ENCODE measurements at places on chromosomes 12 and 14.

DNA sequence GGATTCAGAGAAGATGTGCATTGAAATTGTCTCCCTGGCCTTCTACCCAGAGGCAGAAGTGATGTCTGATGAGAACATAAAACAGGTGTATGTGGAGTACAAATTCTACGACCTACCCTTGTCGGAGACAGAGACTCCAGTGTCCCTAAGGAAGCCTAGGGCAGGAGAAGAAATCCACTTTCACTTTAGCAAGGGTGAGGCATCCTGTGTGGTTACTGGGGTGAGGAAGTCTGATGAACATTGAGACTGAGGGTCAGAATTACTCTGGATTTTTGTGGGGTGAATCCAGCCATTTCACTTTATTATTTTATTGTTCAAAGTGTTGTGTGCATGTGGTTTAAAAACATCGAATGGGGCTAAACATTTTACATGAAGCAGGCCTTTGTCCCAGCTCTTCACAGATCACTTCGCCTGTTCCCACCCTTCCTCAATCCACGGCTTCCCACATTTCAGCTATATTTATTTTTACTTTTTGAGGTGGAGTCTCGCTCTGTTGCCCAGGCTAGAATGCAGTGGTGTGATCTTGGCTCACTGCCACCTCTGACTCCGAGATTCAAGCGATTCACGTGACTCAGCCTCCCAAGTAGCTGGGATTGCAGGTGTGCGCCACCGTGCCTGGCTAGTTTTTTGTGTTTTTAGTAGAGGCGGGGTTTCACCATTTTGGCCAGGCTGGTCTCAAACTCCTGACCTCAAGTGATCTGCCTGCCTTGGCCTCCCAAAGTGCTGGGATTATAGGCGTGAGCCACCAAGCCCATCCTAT, 40.6 kb downstream of the SUPT16H start:
- DNase-seq, result no peak

- no peak for DNase-seq
Observed at GRCh38 chr12:71771069-71771468, 16.4 kb downstream of the RAB21 start.

- no peak for DNase-seq
Observed at GRCh38 chr12:107169200-107169599, 75.9 kb upstream of the CRY1 start.

DNA sequence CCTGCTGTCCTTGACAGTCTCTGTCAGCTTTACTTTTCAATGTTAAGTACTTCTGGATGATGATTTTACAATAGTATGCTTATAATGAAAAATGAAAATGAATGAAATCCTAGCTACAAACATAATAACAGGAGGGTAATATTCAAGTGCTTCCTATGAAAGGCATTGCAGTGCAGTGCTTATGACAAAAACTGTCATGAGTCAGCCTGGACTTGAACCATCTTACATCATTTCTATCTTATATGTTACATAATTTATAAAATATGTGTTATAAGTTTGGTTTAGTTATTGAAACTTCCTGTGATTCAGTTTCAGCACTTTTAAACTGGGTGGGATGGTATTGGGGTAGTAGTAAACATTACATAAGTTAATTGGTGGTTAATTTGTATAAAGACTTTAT, 451.7 kb downstream of the TMEM117 start:
- DNase-seq, result no peak

DNA sequence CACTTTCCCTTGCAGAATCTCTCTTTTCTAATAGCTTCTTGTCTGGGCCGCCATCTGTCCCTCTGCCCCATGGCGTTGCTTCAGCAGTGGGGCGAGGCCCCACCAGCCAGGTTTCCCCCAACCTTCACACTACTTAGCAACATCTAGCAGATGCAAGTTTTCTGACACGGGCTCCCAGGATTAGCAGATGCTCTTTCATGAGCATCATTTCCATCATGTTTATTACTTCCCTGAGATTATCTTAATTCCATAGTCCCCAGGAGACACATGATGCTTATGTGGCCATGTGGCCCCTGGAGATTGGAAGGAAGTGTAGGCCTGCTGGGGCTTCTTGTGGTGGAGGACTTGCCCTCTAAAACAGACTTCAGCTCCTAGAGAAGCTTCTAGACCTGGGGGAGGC, 102.0 kb upstream of the MYL2 start:
- DNase-seq, result no peak

DNA sequence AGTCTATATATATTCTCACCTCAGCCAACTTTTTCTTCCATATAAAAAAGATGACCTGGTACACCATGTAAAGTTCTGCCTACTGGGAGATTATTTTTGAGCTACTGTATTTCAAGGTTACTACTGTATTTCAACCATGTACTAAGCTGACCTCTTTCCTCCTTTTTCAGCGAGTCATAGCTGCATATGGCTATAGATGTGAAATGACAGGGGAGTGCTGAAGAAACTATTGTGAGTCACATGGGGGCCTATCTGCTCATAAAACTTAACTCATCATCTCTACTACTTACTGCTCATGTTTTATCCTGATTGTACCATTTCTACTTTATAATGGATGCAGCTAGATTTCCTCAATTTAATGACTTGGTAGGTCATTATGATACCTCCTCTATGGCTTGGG, 571.4 kb upstream of the ATP2B1 start:
- no peak for DNase-seq

DNA sequence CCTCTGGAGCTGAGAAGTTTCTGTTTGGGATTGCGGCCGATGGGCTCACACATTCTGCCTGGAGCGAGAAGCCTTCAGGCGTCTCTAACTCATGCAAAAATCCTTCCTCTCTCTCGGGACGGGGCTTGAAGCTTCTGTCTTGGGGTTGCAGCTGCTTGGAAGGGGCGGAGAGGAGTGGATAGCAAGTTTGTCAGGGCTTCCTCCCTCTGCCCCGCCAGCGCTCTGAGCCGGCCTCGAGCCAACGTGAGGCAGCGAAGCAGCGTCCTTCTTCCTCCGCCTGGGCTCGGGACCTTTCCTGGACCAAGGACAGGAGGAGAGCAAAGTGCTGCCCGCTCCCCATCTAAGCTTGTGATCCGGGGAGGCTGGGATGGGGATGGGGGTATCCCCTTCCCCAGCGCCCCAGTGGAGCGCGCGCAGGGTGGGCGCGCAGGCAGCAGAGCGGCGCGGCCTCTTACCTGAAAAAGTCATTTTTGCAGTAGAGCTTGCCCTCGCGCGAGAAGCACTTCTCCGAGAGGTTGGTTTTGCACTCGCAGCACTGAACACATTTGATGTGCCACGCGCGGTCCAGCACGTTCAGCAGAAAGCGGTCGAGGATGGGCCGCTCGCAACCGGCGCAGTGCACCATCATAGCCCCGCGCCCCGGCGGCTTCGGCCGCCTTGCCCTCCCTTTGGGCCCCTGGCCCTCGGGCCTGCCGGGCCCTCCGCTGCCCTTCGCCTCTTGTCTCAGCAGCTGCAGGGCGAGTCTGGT, 626 bp downstream of the LHX5 start:
- DNase-seq, result no peak

GRCh38 chr14:76314521-76315034, 61.4 kb upstream of the ESRRB start:
- DNase-seq, result no peak

- DNase-seq, result no peak
Observed at GRCh38 chr12:62934799-62935674, at the start of gene PPM1H. Gene PPM1H, minus strand, starts transcription at chr12:62935150. Its CDS starts 414 bp downstream, at chr12:62934736.

DNA sequence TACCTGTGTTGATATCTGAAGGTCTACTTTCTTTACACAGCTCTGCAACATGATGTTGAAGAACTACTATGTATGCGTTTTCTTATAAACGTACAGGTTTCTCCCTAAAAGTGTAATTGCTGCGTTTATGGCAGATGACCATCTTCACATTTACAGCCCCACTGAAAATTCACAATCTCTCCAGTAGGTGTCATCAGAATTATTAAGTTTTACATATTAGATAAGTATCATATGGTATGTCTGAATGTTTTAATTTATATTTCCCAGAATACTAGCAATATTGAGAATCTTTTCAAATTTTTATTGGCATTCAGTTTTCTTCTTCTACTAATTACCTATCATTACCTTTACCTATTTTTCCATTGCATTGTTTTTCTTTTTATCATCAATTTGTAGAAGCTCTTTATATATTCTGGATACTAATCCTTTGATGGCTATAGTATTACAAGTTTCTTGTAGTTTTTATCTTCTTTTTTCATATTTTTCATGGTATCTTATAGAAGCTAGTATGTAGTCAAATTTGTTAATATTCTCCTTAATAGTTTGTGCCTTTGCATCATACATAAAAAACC, 123.5 kb downstream of the CAPZA3 start:
- no peak for DNase-seq

DNA sequence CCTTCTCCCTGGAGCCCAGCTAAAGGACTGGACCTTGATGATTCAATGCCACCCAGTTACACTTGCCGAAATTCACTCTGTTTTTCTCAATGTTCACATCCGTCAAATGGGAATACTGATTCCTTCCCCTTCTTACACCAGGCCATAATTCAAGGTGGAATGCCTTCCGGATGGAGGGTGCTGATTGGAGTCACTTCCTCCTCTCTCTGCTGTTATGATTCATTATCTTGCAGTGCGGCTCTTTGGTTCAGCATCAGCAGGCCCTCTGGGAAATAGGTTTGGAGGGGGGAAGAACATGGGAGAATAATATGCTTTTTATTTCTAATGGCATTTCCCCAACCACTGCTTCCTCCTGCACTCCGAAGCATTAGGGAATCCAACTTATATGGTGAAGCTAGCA, 390.6 kb upstream of the TBX3 start:
- DNase-seq, result no peak

GRCh38 chr12:127726671-127727315, 540.2 kb upstream of the TMEM132C start:
- DNase-seq, result no peak

DNA sequence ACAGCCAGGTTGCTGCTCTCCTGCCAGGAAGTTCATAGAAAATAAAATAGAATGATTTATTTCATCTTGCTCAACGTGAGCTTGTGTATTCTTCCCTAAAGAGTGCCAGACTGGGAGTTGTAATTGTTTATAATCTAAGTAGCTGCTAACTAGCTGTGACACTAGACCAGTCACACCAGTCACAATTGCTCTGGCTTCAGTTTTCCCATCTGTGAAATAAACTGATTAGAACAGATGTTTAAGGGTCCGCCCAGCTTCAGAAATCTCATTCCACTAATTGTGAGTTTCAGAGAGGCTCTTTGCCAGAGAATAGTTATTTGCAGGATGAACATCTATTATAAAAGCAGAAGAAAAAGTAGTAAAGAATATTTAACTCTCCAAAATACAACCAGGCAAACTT, 55.6 kb upstream of the ZDHHC17 start:
- DNase-seq, result no peak

DNA sequence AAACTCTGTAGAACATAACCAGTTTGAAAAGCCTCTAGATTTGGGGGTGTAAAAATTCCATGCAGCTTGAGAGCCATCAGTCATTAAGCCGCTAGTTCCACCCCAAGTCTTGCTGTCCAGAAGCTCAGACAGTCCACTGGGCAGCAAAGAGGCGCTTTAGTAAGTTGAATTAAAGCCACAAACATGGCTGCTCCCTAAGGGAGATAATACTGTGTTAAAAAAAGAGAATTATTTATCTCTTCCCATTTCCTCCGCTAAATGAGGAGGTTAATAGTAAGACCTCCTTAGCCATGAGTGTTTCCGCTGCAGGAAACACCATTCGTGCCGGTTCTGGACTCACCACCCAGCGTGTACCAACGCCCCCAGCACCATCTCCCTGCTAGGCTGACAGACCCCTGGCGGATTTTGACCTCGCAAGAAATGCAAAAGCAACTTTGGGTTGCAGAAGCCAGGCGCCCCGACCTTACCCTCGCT, 536 bp downstream of the TM7SF3 start:
- no peak for DNase-seq

- no peak for DNase-seq
Observed at GRCh38 chr12:74836567-74836966, 298.9 kb downstream of the ATXN7L3B start.

GRCh38 chr12:13124656-13125505, 21.4 kb upstream of the GSG1 start:
- no peak for DNase-seq

DNA sequence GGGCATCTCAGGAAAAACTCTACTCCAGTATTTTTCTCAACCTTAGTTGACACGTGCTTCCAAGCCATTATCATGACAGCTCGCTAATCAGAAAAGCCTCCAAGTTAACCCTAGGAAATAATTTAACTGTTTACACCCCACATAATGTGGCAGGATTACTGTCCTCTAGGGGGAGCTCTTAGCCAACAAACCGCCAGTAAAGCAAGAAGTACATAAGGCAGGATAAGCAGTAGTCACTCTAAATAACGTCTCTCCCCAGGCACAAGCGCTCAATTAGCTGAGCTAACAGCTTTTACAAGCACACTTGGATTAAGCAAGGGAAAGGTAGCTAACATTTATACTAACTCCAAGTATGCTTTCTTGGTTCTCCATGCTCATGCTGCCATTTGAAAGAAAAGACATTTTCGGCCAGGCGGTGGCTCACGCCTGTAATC, 22.8 kb downstream of the APOBEC1 start:
- no peak for DNase-seq

DNA sequence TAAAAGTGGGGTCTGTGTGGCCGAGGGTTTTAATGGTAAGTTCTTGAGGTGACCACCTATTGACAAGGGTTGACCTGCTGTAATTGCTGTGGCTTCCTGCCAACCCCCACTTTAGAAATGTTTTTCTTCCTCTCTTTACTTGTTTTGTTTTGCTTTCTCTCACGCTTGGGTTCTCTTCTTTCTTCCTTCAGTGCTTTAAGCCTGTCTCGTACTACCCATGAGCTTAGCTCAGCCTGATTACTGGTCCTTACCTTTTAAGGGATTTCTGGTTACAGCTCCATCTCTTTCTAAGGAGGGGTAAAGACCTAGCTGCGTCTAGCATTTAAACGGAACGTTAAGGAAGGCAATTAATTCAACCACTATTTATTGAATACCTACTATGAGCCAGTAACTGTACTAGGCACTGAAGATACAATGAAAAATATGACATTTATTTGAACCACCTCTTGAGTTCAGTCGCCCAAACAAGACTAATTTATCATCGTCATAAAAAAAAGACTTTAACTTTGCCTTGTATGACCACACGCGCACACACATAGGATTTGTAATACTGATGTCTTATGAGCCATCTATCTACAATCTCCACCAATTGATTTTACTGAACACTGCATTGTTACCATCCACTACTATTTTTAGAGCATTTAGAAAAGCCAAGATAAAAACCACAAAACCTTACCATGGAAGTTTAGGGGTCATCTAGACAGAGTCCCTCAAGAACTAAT, 888 bp upstream of the PPP1R12A start:
- DNase-seq, result no peak

- no peak for DNase-seq
Observed at GRCh38 chr12:53803703-53804102, 51.9 kb upstream of the CISTR start.

- DNase-seq, result no peak
Observed at GRCh38 chr12:52010692-52011601, 4.2 kb downstream of the TAMALIN start.

DNA sequence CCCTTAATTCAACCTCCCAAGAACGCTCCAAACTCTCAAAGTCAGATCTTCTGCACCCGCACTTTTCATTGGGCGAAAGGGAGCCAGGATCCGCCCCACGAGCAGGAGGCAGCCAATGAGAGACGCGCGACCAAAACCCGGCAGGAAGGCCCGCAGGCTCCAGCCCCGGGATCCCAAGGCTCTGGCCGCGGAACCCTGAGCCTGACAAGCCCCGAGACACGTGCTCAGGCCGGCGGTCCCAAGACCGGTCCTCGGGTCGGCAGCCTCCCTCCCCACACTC, 438 bp downstream of the DDX54 start:
- DNase-seq, result no peak

Data from cortex of kidney (tissue), 1 donor.